ENCODE measurements at places on chromosomes 1 and 21. TPM values are rescaled to one million over a fixed set of nuclear protein-coding genes. Genes with fewer than 3 reads are reported as not detected.

HCRTR1 gene
- not detected for total RNA-seq

TTC39A gene
- under 0.01 TPM for total RNA-seq

- H3K4me1 ChIP-seq = no peaks in the 10 kb centered on the region
- no peak overlapping the region for H3K4me3 ChIP-seq
- no peaks in the 10 kb centered on the region for H3K36me3 ChIP-seq
- no peak overlapping the region for H3K27ac ChIP-seq
Observed at GRCh38 chr1:107992347-107992746, 27.4 kb upstream of the VAV3 start.

DNA sequence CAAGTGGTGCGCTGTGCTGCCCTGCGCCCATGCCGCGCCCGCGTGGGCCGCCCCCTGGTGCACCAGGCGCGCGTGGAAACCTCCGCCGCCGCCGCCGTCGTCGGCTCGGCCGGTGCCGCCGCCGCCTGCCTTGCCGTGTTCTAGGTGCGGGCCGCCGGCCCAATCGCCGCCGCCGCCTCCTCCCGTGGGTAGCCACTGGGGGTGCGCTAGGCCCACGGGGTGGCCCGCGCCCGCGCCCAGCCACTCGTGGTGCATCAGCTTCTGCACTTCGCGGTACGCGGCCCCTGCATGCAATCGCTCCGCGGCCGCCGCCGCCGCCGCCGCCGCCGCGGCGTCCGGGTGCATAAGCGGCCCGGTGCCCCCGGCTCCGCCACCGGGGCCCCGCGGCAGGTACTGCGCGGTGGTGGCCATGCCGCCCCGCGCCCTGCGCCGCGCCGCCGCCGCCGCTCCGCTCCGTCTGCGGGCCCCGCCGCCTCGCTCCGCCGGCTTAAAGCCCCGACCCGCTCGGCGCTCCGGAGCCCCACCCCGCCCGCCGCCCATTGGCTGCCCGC, at the start of gene POU3F1:
Gene POU3F1, minus strand, starts transcription at position 461 of the 551 bp plus-strand sequence. Its CDS starts 50 bp downstream, at position 411.
- H3K27me3 ChIP-seq = peaks cover 53% of the 10 kb centered on the region
- H3K36me3 ChIP-seq = no peaks in the 10 kb centered on the region
- H3K4me3 ChIP-seq = peak within 1 kb of the TSS; percentile 57
- H3K4me1 ChIP-seq = no peaks in the 10 kb centered on the region

GRCh38 chr1:91883470-91883869, 2.5 kb downstream of the TGFBR3 start:
- no peaks in the 10 kb centered on the region for H3K36me3 ChIP-seq
- H3K4me3 ChIP-seq = peak overlapping the region; percentile 89
- H3K27me3 ChIP-seq = no peaks in the 10 kb centered on the region
- H3K4me1 ChIP-seq = no peaks in the 10 kb centered on the region

GRCh38 chr1:91166106-91166712, 144.4 kb upstream of the ZNF644 start:
- no peaks in the 10 kb centered on the region for H3K4me1 ChIP-seq
- no peaks in the 10 kb centered on the region for H3K36me3 ChIP-seq
- no peak overlapping the region for H3K4me3 ChIP-seq

GRCh38 chr21:34536820-34537219, 24.8 kb upstream of the KCNE1 start:
- no peak overlapping the region for H3K27ac ChIP-seq
- no peak overlapping the region for H3K4me3 ChIP-seq
- DNase-seq = no peak
- H3K36me3 ChIP-seq = no peaks in the 10 kb centered on the region
- no peaks in the 10 kb centered on the region for H3K27me3 ChIP-seq
- H3K4me1 ChIP-seq = no peaks in the 10 kb centered on the region

C4BPA gene
- not detected for total RNA-seq

- no peak for DNase-seq
- H3K36me3 ChIP-seq = no peaks in the 10 kb centered on the region
- H3K27me3 ChIP-seq = no peaks in the 10 kb centered on the region
- H3K4me1 ChIP-seq = no peaks in the 10 kb centered on the region
Observed at GRCh38 chr1:53334781-53335180, 6.9 kb upstream of the LRP8 start.

- H3K27ac ChIP-seq = peak overlapping the region; percentile 80
- no peaks in the 10 kb centered on the region for H3K36me3 ChIP-seq
- no peak for DNase-seq
- no peak overlapping the region for H3K4me3 ChIP-seq
- H3K27me3 ChIP-seq = no peaks in the 10 kb centered on the region
- H3K4me1 ChIP-seq = peaks cover 78% of the 10 kb centered on the region
Observed at GRCh38 chr1:156659661-156659987, 17.6 kb downstream of the NES start.

BRDT gene
- total RNA-seq = not detected

DNA sequence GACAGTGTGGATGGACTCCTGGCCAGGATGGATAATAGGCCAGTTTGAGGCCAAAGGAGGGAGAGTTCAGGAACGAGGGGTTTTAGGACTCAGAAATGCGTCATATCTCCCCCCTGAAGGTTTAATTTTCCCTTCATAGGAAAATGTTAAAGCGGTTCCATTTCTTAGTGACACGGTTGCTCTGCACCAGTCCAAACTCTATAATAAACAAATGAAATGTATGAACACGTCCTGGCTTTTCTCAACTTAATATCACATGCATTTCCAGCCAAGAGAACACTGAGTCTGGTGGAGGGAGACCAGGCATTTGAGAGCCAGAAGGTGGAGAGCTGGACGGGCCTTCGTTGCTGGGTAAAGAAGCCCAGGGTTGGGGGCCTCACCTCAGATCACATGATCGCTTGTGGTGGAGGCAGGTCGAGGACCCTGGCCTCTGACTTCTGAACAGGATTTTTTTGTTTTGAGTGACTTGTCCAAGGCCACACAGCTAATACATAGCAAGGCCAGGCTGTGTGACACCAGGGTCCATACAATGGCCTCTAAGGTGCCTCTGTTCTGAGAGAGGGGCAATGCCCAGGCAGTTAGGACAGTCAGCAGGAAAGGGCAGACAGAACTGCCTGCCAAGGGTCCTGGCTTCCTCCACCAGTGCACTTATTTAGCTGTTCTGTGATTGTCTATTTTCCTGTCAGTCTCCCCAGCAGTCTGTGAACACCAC, 11.4 kb downstream of the SLC1A7 start:
- no peaks in the 10 kb centered on the region for H3K36me3 ChIP-seq
- peaks cover 62% of the 10 kb centered on the region for H3K4me1 ChIP-seq
- DNase-seq = peak; percentile 83
- no peak overlapping the region for H3K4me3 ChIP-seq

- H3K27me3 ChIP-seq = no peaks in the 10 kb centered on the region
- H3K4me1 ChIP-seq = peaks cover 63% of the 10 kb centered on the region
- H3K4me3 ChIP-seq = peak overlapping the region; percentile 46
- no peaks in the 10 kb centered on the region for H3K36me3 ChIP-seq
Observed at GRCh38 chr21:34201481-34201858, 128.1 kb downstream of the MRPS6 start.

GRCh38 chr1:91151702-91152101, 129.9 kb upstream of the ZNF644 start:
- no peaks in the 10 kb centered on the region for H3K27me3 ChIP-seq
- no peak overlapping the region for H3K4me3 ChIP-seq
- no peak overlapping the region for H3K27ac ChIP-seq
- no peak for DNase-seq
- no peaks in the 10 kb centered on the region for H3K4me1 ChIP-seq

MX2 gene
- 8.3 TPM for total RNA-seq

DNA sequence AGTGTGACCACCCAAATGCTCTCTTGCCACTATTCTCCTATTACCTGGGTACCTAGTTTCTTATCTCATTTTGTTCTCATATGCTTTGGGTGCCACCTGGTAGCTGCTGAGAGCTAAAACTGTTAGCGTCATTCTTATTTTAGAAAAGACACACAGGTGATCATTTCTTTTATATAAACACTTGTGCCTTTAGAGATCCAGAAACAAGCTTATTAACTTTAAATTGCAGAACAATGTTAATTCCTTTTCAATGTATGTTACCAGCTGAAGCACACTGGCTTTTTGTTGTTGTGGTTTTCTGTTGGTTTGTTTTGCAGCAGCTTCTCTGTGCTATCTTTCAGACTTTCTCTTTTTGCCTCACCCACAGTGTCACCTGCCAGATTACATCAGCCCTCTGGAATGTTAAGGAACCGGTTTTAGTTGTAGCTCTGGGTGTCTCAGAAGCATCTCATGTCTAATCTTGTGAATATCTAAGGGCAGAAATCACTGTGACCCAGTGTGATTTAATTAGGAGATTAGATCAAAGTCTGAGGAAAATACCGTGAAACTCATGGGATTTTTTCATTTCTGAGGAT, 43.4 kb upstream of the SLC19A2 start:
- H3K4me3 ChIP-seq = no peak overlapping the region
- H3K27me3 ChIP-seq = no peaks in the 10 kb centered on the region
- no peak overlapping the region for H3K27ac ChIP-seq

DNA sequence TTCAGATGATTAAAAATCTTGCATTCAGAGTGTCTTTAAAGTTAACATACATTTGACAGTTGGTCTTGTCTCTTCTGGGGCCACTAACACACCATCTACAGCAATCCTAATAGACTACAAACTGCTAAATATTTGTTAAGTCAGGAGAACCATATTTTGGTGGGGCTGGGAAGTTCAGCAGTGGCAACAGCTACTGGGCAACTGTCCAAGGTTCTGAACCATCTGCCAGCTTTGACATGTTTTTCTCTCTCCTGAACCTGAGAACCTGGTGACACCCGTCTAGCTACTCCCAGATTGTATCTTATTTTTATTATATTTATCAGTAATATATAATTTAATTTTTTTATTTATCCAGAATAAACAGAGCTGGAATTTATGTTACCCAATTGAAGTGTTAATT, 199.0 kb upstream of the DPYD start:
- no peaks in the 10 kb centered on the region for H3K36me3 ChIP-seq
- no peak overlapping the region for H3K4me3 ChIP-seq
- no peaks in the 10 kb centered on the region for H3K27me3 ChIP-seq
- no peak for DNase-seq
- H3K27ac ChIP-seq = no peak overlapping the region
- H3K4me1 ChIP-seq = no peaks in the 10 kb centered on the region

DNA sequence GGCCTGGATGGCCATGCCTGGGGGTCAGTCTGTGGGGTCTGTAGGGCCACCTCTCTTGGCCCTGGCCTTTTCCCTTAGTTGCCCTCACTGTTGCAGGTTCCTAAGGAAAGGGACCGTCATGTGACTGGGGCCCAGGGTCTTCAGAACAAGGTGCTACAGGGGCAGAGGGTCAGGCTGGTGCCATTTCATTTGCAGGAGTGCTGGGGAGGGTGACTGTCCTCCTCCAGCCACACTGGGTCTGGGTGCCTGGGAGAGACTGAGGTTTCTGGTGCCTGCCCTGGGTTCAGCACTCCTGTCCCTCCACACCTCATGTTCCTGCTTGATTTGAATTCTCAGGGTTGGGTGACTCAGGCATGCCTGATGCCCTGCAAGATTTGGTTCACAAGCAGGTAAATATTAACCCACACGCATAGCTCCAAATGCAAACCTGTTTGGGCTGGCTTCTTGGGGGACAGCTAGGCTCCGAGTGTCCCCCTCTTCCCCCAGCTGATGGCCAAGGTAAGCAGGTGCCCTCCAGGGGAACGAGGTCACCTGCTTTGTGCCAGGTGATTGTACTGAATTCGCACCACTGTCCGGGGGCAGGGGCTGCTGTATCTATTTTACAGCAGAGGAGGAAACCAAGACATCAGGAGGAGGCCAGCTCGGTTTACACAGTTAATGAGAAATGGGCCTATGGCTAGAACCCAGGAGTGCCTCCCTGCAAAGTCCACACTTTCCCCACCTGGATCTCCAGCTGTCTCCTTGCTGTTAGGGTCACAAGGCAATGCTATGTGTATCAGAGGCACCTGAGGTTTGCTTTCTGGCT, 20.3 kb downstream of the ARHGEF10L start:
- no peaks in the 10 kb centered on the region for H3K27me3 ChIP-seq
- H3K27ac ChIP-seq = peak overlapping the region; percentile 75
- peaks cover 47% of the 10 kb centered on the region for H3K4me1 ChIP-seq
- no peak overlapping the region for H3K4me3 ChIP-seq
- DNase-seq = no peak
- no peaks in the 10 kb centered on the region for H3K36me3 ChIP-seq

GRCh38 chr1:10399444-10399941, 629 bp downstream of the PGD start:
- no peaks in the 10 kb centered on the region for H3K27me3 ChIP-seq
- peak overlapping the region; percentile 91 for H3K27ac ChIP-seq
- peaks cover 5% of the 10 kb centered on the region for H3K36me3 ChIP-seq
- H3K4me1 ChIP-seq = peaks cover 26% of the 10 kb centered on the region
- peak overlapping the region; percentile 71 for H3K4me3 ChIP-seq

- no peaks in the 10 kb centered on the region for H3K36me3 ChIP-seq
- H3K4me3 ChIP-seq = peak overlapping the region; percentile 72
- peaks cover 54% of the 10 kb centered on the region for H3K4me1 ChIP-seq
- H3K27ac ChIP-seq = peak overlapping the region; percentile 100
- DNase-seq = no peak
Observed at GRCh38 chr1:94927405-94928175, 680 bp upstream of the CNN3 start.

DNA sequence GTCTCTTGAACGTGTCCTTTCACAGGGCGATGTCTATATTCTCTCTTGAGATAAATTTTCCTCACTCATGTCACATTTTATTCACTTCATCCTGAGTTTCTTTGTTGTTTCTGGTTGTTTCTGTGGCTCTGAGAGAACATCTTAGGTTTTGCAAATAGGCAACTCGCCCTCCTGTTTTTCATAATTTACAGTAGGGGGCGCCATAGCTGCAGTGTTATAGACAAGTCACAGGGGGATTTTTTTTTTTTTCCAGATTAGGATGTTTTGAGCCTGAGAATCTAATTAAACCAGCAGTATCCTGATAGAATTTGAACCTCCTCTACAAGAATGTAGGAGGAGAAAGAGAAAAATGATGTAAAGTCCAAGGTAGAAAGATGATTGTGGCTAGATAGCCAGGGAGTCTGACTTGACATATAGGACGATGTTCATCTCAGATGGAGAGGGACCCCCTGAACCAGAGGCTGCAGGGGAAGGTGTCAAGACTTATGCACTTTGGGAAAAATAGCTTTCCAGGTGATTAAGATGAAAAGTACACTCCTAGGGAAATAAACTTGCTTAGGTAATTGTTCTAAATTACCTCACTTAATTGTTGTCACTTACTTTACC, 76.3 kb downstream of the ZP4 start:
- H3K27me3 ChIP-seq = no peaks in the 10 kb centered on the region
- no peak overlapping the region for H3K27ac ChIP-seq
- H3K4me1 ChIP-seq = no peaks in the 10 kb centered on the region
- no peak for DNase-seq
- H3K36me3 ChIP-seq = no peaks in the 10 kb centered on the region

GRCh38 chr1:178818416-178818815, 52.5 kb downstream of the ANGPTL1 start:
- no peaks in the 10 kb centered on the region for H3K27me3 ChIP-seq
- no peak overlapping the region for H3K27ac ChIP-seq
- no peak for DNase-seq
- H3K4me3 ChIP-seq = no peak overlapping the region

KRTAP11-1 gene
- not detected for total RNA-seq

All from sigmoid colon (tissue), 7 donors.